Kidney (tissue), 22 donors: ENCODE measurements at places on chromosomes 12 and 14. TPM values are rescaled to one million over a fixed set of nuclear protein-coding genes. Genes with fewer than 3 reads are reported as not detected.
A peak's percentile ranks its signal among the peaks of the same experiment; 100 is the strongest.

LIN52 gene
- 13.3 TPM for polyA plus RNA-seq

ITGA7 gene
- 26.2 TPM for polyA plus RNA-seq

FLVCR2 gene
- 7.1 TPM for polyA plus RNA-seq

CEBPE gene
- polyA plus RNA-seq: not detected

GLS2 gene
- 5.6 TPM for polyA plus RNA-seq

IRAK3 gene
- polyA plus RNA-seq: 1.2 TPM

DNAL1 gene
- 9.3 TPM for polyA plus RNA-seq

ST8SIA1 gene
- 2.8 TPM for polyA plus RNA-seq

LRP1-AS gene
- polyA plus RNA-seq: not detected

ASIC1 gene
- 0.99 TPM for polyA plus RNA-seq

GRCh38 chr12:25384893-25385248 is 134.1 kb upstream of the KRAS start:
- no peak for DNase-seq

DNA sequence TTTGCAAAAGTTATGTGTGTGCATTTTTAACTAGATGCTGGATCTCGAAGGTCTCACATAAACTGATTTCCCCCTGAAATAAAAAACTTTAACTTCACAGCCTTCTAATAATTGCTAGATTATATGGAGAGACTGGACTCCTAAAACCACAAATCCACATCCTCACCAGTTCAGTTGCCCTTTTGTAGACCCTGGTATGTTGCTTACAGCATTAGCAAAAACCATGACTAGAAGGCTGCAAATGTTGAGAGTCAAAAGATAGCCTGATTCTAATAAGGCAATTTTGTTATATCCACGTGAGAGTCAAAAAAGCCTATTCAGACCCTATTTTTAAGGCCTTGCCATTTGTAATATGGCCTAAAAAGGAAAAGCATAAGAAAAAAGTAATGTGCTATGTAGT is 37.4 kb downstream of the RASSF8 start:
- DNase-seq: no peak

- no peak for DNase-seq
Measured at GRCh38 chr12:96371790-96372699, 28.2 kb downstream of the CDK17 start.

DNA sequence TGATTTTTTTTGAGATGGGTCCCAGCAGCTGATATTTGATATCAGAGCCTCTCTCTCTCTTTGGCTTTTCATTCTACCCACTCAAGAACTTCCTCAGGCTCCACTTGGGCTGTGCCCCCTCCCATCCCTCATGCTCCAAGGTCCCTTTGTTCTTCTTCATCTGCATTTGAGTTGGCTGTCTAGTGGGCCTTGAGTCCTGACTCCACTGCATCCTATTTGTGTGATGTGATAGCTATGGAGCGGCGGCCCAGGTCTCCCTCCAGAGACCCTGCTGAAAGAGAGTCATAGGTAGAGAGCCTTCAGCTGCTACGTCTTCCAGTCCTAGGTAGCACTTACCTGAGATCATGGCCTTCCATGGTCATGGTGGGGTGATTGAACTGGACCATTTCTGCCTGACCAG is 123.1 kb upstream of the VRK1 start:
- no peak for DNase-seq

DNA sequence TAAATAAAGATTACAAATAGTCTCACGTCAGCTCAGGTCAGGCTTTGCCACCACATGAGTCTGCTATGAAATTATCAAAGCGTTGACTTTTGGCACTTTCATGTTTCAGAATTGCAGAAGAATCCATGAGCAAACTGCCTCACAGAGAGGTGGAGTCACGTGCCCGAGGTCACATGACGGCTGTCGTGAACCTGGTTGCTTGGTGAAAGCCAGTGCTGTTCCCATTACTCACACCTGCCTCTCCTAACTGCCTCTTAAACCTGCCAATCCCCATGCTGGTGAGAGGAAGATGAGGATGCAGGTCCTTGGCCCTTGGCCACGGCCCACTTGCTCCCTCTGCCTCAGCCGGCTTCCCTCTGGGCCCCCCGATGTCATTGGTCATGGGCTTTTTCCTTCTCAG is 272.7 kb downstream of the BCL11B start:
- no peak for DNase-seq

- peak; percentile 89 for DNase-seq
Measured at GRCh38 chr12:53345486-53346188, 9.5 kb upstream of the SP7 start.

GRCh38 chr14:92780444-92781232 is 13.5 kb upstream of the GOLGA5 start:
- DNase-seq: no peak

- no peak for DNase-seq
Measured at GRCh38 chr14:61524936-61525292, 170.4 kb upstream of the HIF1A start.

GRCh38 chr12:19285793-19286448 is 153.4 kb upstream of the AEBP2 start:
- DNase-seq: no peak

GRCh38 chr12:64808110-64808509 is 16.3 kb upstream of the TBC1D30 start:
- DNase-seq: no peak

DNA sequence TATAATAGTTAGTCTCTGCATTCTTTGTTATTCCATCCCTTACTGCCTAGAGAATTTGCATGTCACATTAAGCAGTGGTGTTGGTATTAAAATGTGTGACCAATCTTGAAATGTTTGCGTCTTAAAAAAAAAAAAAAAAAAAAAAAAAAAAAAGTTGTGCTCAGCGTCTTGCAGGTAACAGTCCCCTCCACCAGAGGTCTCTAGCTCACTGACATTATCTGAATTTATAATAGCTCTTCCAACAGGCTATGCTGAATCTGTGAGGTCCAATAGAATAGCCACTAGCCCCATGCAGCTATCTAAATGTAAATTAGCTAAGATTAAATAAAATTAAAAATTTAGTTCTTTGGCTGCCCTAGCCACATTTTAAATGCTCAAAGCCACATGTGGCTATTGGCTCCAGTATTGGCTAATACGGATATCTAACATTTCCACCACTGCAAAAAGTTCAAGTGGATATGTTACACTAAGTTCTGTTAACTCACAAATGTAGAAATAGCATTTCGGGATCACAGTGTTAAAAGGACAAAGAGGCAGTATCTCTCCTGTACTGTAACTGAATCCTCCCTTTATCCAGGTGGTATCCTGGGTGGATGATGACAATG is 28.7 kb downstream of the NKX2-8 start:
- DNase-seq: peak; percentile 73

DNA sequence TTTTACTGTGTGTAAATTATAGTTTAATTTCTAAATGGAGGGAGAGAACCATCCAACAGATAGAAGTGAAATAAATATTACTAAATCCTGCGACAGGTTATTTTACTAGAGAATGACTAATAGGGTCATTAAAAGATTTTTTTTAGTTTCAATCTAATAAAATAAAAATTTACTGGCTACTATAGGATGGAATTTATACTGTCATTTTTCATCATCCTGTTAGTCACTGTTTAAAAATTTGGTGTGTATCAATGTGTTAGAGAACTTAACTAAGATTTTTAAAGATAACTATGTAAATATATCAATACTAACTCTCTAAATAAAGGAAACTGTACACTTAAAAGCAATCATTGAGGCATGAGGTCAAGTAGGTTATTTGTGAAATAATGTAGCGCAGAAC is 41.1 kb upstream of the CDKN3 start:
- DNase-seq: no peak

DNA sequence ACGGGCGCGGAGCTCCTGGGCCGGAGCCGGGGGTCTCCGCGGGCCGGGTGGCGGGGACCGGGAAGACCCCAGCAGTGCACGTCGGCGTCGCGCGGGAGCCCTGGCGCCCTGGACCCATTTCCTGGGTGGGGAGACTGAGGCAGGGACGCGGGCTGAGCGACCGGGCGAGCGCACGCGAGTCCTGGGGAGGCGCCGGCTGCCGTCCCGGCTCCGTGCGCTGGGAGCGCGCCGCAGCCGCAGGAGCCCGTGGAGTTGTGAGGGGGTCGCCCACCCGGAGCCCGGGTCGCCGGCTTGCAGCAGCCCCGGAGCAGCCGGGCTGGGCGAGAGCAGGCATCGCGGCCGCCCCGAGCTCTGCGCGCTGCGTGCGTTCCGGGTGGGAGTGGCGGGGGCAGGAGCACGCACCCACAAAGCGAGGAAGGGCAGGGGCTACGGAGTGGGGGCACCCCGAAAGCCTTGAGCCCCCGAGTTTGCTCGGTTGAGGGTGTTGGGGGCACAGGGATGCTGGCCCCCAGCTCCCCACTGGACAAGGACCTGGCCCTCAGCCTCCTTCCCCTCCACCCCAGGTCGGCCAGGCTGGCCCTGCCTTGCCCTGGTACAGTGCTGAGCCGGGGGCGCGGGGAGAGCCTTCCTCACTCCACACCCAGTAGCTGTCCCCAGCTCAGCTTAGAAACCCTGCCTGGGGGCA is 620 bp downstream of the MMP17 start:
- no peak for DNase-seq

DNA sequence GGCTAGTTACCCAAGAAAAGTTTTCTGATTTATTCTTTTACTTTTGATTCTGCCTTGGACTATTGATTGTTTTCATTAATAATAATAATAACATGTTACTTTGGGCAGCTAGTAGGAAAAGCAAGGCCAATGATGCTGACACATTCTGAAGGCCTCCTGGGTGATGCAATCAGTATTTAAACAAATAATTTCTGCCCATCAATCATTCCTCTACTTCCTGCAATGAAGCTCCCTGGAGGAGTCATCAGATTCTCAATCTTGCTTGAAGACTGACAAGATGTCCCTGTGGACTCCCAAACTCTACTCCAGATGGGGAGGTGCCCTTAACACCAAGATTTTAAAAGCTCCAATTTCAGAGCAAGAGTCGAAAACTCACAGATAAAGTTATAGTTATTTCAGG is at the start of gene SPX:
Gene SPX, plus strand, starts transcription at position 244 of the 400 bp plus-strand sequence. CDS start 177 bp downstream, outside the sequence.
- DNase-seq: no peak

GRCh38 chr12:92551853-92552397 is 150.9 kb upstream of the PLEKHG7 start:
- no peak for DNase-seq

DNA sequence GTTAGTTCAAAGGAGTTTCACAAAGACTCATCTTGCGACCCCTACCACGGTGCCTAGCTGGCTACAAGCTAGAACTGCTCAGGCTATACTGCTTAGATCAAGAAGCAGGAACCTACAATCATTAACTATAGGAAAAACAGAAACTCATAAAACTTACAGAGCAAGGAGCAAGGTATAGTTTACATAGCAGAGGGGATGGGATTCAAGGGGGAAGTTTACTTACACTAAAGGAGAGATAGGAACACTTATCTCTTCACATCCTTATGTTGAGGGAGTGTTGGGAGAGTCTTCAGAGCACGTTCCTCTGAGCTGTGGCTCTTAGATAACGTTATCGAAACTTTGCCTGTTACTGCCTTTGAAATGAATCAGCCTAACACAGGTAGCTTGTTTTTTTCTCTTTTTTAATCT is 58.1 kb downstream of the FSCB start:
- peak; percentile 17 for DNase-seq
